ENCODE measurements at places on chromosomes 6 and 20.

- DNase-seq = no peak
Observed at GRCh38 chr6:164812706-164813105, 496.7 kb downstream of the C6orf118 start.

DNA sequence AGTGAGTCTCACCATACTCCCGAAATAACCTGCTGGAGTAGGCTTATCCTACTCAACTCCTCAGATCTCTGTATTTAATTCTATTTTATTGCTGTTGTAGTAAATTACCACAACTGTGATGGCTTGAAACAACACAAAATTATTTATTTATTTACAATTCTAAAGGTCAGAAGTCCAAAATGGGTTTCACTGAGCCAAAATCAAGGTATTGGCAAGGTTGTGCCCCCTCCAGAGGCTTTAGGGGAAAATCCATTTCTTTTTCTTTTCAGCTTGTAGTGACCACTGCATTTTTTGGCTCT, 869 bp upstream of the SLC17A2 start:
- no peak for DNase-seq

GRCh38 chr20:58695084-58695722, 2.6 kb downstream of the NPEPL1 start:
- DNase-seq = no peak

GRCh38 chr20:60648556-60648955, 603.5 kb upstream of the CDH4 start:
- DNase-seq = no peak

GRCh38 chr6:84943905-84944304, 179.5 kb upstream of the TBX18 start:
- DNase-seq = no peak

DNA sequence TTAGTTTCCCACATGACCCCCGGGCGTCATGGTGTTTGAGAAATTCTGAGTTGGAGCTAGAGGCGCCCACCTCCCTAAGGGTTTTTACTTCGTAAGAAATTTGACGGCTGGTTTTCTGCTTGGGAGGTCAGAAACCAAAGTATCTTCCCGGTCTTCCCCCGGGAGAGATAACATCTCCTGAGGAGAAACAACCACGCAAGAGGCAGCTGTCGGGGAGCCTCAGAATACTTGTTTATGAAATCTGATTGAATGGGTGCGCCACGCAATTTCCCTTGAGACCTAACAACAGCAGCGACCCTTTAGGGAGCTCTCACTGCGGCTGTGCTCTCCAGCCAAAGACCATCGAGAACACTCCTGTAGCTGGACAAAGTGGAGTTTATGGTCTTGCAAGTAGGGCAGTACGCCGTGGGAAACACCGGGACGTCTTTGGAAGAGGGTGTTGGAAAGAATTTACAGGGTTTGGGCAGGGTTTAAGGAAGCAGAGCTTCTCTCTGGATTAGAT, 608 bp upstream of the EIF2S2 start:
- peak; percentile 58 for DNase-seq

DNA sequence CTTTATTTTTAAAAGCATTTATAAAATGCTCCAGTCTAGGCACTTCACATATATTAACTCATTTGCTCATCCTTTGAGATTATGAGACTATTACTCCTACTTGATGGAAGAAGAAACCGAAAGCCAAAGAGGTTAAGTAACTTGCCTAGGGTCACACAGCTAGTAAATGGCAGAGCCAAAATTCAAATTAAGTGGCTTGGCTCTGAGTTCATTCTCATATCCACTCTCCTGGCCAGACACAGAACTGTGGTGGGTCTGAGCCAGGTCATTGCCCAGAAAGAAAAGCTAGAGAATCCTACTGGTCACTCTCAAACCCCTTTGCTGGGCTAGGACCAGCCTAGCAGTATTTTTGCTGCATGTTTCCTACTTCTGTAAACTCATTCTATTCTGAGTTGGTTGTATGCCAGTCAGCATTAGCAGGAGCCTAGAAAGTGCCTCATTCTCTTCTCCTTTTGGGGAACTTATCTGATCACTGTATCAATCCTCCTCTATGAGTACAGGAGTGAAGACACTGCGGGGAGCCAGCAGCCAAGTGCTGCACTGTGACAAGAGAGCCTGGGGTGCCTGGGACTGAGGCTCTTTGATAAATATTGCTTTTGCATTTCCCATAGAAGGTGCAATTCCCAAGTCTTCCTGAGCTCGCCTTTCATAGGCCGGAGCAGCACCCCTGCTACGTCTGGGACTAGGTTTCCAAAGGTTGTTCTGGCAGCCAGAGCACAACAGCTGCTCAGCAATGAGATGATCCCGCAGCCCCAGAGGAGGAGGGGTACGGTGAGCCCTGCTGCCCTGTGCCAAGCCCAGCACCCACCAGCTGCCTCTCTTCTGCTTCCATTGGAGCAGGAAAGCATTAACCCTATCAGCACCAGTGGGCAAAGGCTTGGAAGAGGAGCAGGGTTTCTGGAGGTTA, 728.3 kb downstream of the MAFB start:
- DNase-seq = no peak

DNA sequence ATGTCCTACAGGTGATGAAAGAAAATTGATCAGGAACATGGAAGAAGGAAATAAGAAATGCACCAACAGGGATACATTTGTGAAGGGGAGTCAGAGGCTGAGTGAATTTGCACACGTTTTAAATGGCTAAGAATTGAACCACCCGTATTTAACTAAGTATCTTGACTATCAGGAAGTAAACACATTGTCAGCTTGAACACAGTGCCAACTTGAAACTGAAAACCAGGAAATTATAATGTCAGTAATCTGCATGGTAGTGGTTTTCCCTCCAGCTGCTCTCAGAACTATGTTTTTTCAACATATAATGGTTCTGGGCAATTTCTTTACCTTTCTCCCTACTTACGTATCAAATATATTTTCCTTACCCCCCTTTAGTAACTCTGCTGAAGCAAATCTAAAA, 366.5 kb upstream of the POU3F2 start:
- DNase-seq = no peak

All from PC-9 (cell line).